ENCODE measurements at places on chromosomes 6 and 20. TPM values are rescaled to one million over a fixed set of nuclear protein-coding genes. Genes with fewer than 3 reads are reported as not detected.

GRCh38 chr6:31031095-31031494 lies 20.8 kb downstream of the MUC22 start:
- no peak overlapping the region for H3K27ac ChIP-seq
- no peak for DNase-seq
- peaks cover 4% of the 10 kb centered on the region for H3K4me1 ChIP-seq

GRCh38 chr20:54195483-54196472 lies 12.1 kb upstream of the PFDN4 start:
- H3K27me3 ChIP-seq = peaks cover 8% of the 10 kb centered on the region
- H3K36me3 ChIP-seq = no peaks in the 10 kb centered on the region
- no peak for DNase-seq
- no peak overlapping the region for H3K4me3 ChIP-seq

Gene NKAPL
- not detected for total RNA-seq

Gene IL22RA2
- not detected for total RNA-seq

Gene KIF25
- not detected for total RNA-seq

GRCh38 chr20:41335591-41335990 lies 5.0 kb upstream of the LPIN3 start:
- no peak overlapping the region for H3K4me3 ChIP-seq
- H3K27ac ChIP-seq = no peak overlapping the region
- no peak for DNase-seq
- H3K27me3 ChIP-seq = peaks cover 11% of the 10 kb centered on the region
- H3K36me3 ChIP-seq = no peaks in the 10 kb centered on the region
- peaks cover 10% of the 10 kb centered on the region for H3K4me1 ChIP-seq

GRCh38 chr20:40111282-40111681 lies 577.8 kb downstream of the MAFB start:
- no peak overlapping the region for H3K27ac ChIP-seq
- no peaks in the 10 kb centered on the region for H3K27me3 ChIP-seq
- H3K36me3 ChIP-seq = no peaks in the 10 kb centered on the region
- no peak overlapping the region for H3K4me3 ChIP-seq
- H3K4me1 ChIP-seq = no peaks in the 10 kb centered on the region

Gene KCNQ5
- total RNA-seq = 15.3 TPM

- no peak for DNase-seq
- peaks cover 26% of the 10 kb centered on the region for H3K4me1 ChIP-seq
- no peaks in the 10 kb centered on the region for H3K27me3 ChIP-seq
- H3K4me3 ChIP-seq = no peak overlapping the region
- H3K27ac ChIP-seq = no peak overlapping the region
- H3K36me3 ChIP-seq = no peaks in the 10 kb centered on the region
Observed at GRCh38 chr6:40393641-40394040, 193.5 kb downstream of the LRFN2 start.

Gene PLEKHG1
- total RNA-seq = 1.8 TPM

- H3K27ac ChIP-seq = no peak overlapping the region
- no peak overlapping the region for H3K4me3 ChIP-seq
- H3K4me1 ChIP-seq = no peaks in the 10 kb centered on the region
- DNase-seq = no peak
- H3K27me3 ChIP-seq = peaks cover 15% of the 10 kb centered on the region
Observed at GRCh38 chr20:49452011-49452482, 30.4 kb downstream of the KCNB1 start.

GRCh38 chr6:44715925-44716324 lies 328.4 kb downstream of the CDC5L start:
- H3K4me1 ChIP-seq = no peaks in the 10 kb centered on the region
- H3K36me3 ChIP-seq = no peaks in the 10 kb centered on the region
- DNase-seq = no peak
- H3K4me3 ChIP-seq = no peak overlapping the region
- H3K27me3 ChIP-seq = peaks cover 10% of the 10 kb centered on the region
- no peak overlapping the region for H3K27ac ChIP-seq

Gene ARMC12
- total RNA-seq = 0.89 TPM

Gene POLR1C
- total RNA-seq = 60.8 TPM

- H3K4me3 ChIP-seq = no peak overlapping the region
- H3K27me3 ChIP-seq = peaks cover 7% of the 10 kb centered on the region
- no peak overlapping the region for H3K27ac ChIP-seq
Observed at GRCh38 chr20:19952392-19952791, 64.8 kb upstream of the NAA20 start.

Data from activated T-helper 2 cell treated with anti-CD3 and anti-CD28 coated beads, Interferon-gamma antibody, Interleukin-2, Interleukin-4, amounts not matched to agents 10 μg/mL and 5 μg/mL and 100 μg/mL, durations not matched to agents 14 hours and 24 hours and 36 hours (primary cell).